ENCODE measurements at places on chromosomes 3 and 15. TPM values are rescaled to one million over a fixed set of nuclear protein-coding genes. Genes with fewer than 3 reads are reported as not detected.

The GABRA5 gene
- not detected for polyA plus RNA-seq

The CD86 gene
- 75.7 TPM for polyA plus RNA-seq

The FBXL2 gene
- polyA plus RNA-seq = not detected

The PLA2G4E gene
- polyA plus RNA-seq = not detected

The MBNL1 gene
- 191 TPM for polyA plus RNA-seq

The NPAP1 gene
- polyA plus RNA-seq = not detected

- peak; percentile 61 for DNase-seq
- no peaks in the 10 kb centered on the region for H3K27me3 ChIP-seq
- H3K4me1 ChIP-seq = peaks cover 21% of the 10 kb centered on the region
- H3K4me3 ChIP-seq = no peak overlapping the region
These were observed 146.5 kb upstream of the UBE2E1 start for GRCh38 chr3:23659274-23659673.

DNA sequence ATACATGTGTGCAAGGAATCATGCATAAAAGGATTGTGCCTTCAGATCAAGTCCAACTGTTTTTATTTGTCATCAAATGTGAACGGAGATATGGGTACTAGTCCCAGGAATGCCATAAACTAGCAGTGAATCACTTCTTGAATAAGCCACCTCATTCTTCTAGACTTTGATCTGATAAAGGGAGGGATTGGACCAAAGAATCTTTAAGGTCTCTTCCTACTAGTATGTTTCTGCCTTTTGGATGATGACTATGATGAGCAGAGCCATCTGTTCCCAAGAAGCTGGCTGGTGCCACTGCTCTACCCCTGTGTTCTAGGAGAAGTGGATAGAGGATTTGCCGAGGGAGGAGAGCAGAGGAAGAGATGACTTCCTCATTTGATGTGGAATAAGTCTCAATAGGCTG is 28.8 kb upstream of the UACA start:
- H3K4me1 ChIP-seq = no peaks in the 10 kb centered on the region
- no peaks in the 10 kb centered on the region for H3K27me3 ChIP-seq
- no peak for DNase-seq
- no peaks in the 10 kb centered on the region for H3K36me3 ChIP-seq

DNA sequence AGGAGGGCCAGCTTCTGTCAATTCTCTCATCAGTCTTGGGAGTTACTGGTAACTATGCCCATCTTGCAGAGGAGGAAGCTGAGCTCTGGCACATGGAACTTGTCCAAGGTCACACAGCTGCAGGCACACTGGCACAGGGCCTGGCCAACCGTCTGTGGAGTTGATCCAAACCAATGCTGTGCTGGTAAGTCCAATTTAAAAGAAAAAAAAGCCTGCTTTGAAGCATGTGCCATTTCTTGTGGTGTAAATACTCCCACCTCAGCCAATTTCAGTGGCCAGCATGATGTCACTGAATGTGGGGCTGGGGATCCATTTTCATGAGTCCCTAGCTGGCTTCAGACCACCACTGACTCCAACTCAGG is 83.4 kb downstream of the CHSY1 start:
- peak overlapping the region; percentile 80 for H3K27ac ChIP-seq
- peaks cover 29% of the 10 kb centered on the region for H3K4me1 ChIP-seq
- H3K36me3 ChIP-seq = no peaks in the 10 kb centered on the region
- DNase-seq = no peak
- H3K4me3 ChIP-seq = no peak overlapping the region
- H3K27me3 ChIP-seq = no peaks in the 10 kb centered on the region

DNA sequence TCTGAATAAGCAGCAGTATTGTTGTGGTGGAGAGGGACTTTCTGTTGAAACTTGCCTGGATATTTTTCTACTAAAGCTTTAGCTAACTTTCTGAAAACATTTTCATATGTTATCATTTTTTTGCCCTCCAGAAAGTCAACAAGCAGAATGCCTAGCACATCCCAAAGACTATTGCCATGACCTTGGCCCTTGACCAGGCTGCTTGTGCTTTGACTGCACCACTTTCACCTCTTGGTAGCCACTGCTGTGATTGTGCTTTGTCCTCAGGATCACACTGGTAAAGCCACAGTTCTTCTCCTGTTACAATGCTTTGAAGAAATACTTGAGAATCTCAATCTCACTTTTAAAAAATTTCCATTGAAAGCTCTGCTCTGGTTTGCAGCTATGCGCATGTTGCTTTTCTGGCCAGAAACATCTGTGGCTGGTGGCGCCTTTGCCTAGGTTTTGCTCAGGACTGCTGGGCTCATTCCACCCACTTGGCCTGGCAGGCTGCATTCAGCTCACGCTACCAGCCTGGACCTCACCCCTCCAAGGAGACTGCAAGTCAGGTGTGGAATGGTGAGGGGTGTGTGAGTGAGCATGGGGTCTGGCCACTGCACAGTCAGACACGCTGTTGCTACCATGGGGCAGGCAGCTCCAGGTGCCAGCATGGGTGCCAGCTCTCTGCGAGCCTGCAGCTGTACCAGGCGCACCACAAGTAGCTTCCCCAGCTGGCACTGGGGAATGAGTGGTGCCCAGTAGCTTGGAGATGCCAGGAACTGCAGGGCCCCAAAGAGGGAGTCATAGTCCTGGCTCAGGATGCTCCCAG is 89.8 kb upstream of the TNFSF10 start:
- H3K4me1 ChIP-seq = no peaks in the 10 kb centered on the region
- H3K27me3 ChIP-seq = no peaks in the 10 kb centered on the region
- DNase-seq = no peak

DNA sequence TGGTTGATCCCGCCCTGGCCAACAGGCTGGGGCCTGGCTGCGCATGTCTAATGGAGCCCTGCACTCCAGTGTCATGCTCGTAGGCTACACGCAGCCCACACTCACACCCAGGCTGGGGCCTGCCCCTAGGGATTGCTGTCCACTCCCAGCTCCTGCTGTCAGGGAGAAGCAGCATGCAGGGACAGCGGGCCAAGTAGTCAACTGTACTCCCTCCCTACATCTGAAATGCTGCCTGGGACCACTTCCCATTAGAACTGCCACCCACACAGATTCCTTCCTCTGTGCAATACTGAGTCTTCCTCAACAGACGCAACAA is 16.1 kb downstream of the ALS2CL start:
- H3K27me3 ChIP-seq = no peaks in the 10 kb centered on the region
- no peak overlapping the region for H3K4me3 ChIP-seq
- peaks cover 8% of the 10 kb centered on the region for H3K4me1 ChIP-seq

- no peaks in the 10 kb centered on the region for H3K4me1 ChIP-seq
- no peak for DNase-seq
These were observed 100.0 kb downstream of the DNAJB8 start for GRCh38 chr3:128366652-128367051.

DNA sequence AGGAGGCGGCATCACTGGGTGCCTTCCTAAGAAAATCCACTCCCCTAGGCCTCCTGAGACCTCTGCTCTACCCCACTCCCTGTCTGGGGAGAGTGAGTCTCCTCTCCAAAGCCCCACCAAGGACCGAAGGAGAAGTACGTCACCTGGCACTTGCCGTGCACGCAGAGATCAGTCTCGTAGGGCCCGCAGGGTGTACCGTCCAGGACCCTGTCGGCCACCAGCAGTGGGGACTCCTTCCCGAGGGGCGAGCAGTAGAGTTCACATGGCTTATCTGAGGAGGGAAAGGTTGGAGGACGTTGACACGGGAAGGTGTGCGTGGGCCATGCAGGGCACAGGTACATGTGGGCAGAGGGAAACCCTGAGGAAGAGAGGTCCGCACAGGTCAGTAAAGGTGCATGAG is 232.9 kb downstream of the ADAMTS17 start:
- no peak for DNase-seq
- no peak overlapping the region for H3K4me3 ChIP-seq
- H3K4me1 ChIP-seq = no peaks in the 10 kb centered on the region
- H3K27me3 ChIP-seq = no peaks in the 10 kb centered on the region

DNA sequence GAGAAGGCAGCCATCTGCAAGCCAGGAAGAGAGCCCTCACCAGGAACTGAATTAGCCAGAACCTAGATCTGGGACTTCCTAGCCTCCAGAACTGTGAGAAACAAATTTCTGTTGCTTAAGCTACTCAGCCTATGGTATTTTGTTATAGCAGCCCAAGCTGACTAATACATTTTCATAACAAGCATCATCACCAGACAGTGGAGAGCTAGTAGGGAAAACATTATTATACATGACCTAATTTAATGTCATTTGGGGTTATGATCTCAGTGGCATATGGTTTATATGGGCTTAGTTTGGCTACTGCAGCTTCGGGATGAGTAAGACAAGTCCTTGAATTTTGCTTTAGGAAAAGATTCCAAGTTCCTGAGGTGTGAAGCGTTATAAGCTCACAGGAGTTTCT is 35.6 kb downstream of the LNP1 start:
- no peaks in the 10 kb centered on the region for H3K4me1 ChIP-seq
- no peaks in the 10 kb centered on the region for H3K36me3 ChIP-seq
- H3K4me3 ChIP-seq = no peak overlapping the region
- no peaks in the 10 kb centered on the region for H3K27me3 ChIP-seq
- H3K27ac ChIP-seq = no peak overlapping the region

- no peaks in the 10 kb centered on the region for H3K27me3 ChIP-seq
- no peak for DNase-seq
- H3K27ac ChIP-seq = no peak overlapping the region
- no peak overlapping the region for H3K4me3 ChIP-seq
- H3K36me3 ChIP-seq = no peaks in the 10 kb centered on the region
- no peaks in the 10 kb centered on the region for H3K4me1 ChIP-seq
These were observed 45.0 kb downstream of the SOX2 start for GRCh38 chr3:181756645-181757297.

DNA sequence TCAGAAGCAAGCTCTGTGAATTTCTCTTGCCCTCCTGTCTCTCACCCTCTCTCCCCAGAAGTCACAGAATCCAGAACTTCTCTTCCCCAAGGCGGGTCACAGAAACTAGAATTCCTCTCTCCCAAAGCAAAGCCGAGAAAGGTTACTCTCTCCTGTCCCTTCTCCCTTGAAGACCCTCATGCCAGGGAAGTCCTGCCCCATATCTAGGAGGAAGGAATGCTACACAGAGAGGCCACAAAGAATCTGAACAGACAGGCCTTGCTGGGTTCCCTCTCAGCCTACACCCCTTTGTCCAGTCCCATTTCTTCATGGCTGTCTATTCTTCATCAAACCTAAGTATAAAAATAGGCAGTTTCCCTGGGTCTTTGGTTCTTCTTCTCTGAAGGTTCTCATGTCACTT is 29.8 kb downstream of the ANP32A start:
- no peaks in the 10 kb centered on the region for H3K27me3 ChIP-seq
- H3K4me1 ChIP-seq = peaks cover 79% of the 10 kb centered on the region
- no peak overlapping the region for H3K4me3 ChIP-seq
- H3K27ac ChIP-seq = peak overlapping the region; percentile 75
- DNase-seq = no peak
- H3K36me3 ChIP-seq = peaks cover 29% of the 10 kb centered on the region

DNA sequence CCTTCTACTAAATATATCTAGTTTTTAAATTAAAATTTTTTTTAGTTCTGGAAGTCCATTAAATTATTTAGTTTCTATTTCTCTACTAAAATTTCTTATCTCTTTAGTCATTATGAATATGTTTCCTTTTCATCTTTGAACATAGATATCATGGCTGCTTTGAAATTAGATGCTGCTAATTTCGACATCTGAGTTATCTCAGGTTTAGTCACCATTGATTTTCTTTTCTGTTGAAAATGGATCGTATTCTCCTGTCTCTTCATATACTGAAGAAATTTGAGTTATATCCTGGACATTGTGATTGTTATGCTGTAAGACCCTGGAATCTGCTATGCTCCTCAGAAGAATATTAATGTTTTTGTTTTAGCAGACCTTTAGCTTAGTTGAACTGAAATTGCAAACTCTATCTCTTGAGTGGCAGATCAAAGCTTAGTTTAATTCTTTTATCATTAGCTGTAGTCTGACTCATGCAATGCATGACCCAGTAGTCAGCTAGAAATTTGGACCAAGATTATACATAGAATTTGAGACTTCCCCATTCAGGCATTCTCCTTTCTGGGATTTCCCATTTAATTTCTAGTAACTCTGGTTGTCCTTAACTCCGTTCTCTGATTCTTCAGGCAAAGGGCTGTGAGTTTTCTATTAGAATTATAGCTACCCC is 439.8 kb upstream of the IL12A start:
- no peaks in the 10 kb centered on the region for H3K27me3 ChIP-seq
- DNase-seq = no peak
- H3K27ac ChIP-seq = no peak overlapping the region
- H3K4me1 ChIP-seq = no peaks in the 10 kb centered on the region
- no peaks in the 10 kb centered on the region for H3K36me3 ChIP-seq
